ENCODE measurements at places on chromosomes 6 and 20.

DNA sequence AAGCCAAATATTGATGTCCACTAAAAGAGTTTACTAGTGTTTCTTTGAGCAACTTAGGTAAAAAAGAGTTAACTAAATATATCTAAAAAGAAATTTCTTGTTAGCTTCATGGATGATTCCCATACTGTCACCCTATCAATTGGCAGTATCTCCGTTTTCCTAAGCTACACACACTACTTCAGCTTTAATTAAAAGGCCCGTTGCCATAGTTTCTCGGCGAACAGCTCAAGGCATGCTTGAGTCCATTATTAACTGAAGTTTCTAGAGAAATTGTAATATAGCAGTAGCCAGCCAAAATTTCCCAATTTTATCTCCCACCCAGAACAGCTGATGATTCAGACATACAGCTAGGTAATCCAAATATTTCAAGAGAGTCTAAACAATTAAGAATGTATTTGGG is 20.0 kb upstream of the BEND6 start:
- ATAC-seq, result no peak

GRCh38 chr6:48183178-48183577 is 72.2 kb upstream of the PTCHD4 start:
- ATAC-seq, result no peak

DNA sequence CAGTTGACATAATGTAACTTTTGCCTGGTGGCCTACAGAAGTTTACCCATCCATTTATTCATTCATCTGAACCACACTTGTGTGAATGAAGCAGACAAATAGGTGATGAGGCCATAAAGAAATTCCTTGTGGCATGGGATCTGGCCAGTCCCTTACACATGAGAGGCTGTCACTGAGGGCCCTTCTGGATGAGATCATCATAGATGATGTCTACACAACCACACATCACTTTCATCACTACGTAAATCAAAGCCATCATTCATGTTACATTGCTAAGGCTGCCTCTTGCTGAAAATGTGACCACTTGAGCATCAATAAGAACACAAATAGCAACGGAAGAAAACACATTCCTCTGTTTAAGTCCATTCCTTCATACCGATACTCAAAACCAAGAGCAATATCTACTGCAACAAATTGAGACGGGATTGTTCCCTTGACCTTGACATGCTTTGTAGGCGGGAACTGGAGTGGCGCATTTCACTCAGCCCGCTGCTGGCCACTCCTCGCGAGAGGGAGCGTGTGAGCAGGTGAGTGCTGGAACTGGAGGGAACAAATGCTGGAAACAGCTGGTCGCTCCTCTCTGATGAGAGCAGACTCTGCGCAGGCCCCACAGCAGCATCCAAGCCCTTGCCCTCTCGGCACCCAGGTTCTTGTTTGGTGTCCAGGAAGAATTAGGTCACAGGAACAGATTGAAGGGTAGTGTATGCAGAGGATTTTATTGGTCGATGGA is 49.3 kb downstream of the FAM50B start:
- ATAC-seq, result no peak

DNA sequence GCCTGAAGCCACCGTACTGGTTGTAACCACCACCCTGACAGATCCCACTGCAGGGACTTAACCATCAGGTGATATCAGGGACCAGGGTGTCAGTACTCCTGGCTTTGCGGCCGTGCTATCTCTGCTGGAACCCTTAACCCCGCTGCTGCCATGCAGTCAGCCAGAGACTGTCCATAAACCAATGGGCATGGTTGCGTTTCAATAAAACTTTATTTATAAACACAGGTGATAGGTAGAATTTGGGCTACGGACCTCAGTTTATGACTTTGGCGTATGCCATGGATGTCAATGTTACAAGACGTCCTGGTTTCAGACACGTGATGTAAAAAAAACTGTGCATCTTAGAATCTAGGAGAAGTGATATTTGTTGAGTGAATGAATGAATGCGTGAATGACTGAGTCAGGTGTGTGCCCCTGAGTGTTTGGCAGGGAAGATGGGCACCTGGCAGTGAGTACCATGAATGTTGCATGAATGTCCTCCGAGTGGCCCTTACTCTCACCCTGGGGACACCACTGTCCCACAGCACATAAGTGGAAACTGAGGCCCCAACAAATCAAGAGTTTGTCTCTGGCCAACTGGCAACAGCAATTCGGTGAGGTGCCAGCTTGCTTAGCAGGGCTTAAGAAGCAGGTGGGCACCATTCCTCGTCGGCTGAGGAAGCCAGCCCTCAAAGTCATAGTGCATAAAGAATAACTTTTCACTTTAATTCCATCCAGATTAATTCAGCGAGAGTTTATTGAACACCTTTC is 64.0 kb upstream of the APCDD1L start:
- ATAC-seq, result no peak

DNA sequence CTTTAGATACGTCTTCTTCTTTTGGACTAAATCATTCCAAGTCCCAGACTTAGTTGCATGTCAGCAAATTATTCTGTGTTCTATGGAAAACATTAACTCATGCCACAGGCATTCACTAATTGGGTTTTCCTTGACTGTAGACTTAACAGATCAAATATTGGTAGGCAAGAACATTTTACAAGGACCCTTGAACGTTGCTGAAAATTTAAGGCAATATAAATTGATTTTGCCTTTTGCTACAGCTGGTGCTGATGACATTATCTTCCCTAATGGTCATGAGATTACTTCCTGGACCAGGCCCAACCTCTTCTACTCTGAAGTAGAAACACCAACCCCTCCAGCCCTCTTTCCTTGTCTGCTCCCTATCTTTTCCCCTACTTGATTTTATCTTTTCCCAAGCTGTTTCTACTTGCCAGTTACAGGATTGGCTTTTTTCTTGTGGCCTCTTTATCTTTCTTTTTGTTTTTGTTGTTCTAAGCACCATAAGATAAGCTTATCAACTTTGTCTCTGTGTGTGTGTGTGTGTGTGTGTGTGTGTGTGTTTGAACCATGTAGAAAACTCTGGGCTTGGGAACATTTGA is 514.0 kb upstream of the SOX4 start:
- ATAC-seq, result peak; percentile 70

DNA sequence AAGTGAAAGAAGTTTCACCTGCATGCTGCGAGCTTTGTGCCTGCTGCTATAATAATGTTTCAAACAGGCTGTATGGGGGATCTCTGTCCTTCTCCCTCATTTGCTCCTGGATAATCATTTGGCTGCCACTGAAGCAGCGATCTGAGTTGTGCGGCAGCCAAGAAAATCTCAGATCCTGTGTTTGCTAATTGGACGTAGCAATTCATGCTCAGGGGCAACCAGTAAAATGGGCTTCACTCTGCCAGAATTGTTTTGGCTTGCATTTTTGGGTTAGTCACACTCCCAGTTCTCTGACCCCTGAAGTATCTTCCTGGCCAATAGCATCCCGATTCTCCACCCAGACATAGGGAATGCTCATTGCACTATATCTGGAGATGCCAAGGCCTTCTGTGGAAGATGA is 13.7 kb upstream of the STXBP5 start:
- ATAC-seq, result no peak

DNA sequence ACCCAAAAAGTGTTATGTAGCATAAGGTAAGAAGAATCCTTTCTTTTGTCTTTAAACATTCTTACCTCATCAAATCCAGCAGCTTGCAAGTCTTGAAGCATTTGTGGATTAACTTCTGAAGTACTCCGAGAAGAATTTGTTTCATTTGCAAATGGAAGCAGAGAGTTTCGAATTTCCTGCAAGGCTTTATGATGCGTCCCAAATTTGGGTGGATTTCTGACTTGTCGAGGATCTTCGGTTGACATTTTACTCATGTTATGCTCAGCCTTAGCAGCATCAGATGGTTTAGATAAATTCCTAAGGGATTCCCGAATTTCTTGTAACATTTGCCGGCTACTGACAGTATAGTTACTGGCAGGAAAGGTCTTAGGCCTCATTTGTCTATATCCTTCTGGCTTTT is 16.2 kb downstream of the LATS1 start:
- ATAC-seq, result no peak

GRCh38 chr20:50663095-50663821 is 28.1 kb downstream of the RIPOR3 start:
- peak; percentile 60 for ATAC-seq

- ATAC-seq, result no peak
Observed at GRCh38 chr20:53016534-53017042, 44.4 kb downstream of the TSHZ2 start.

DNA sequence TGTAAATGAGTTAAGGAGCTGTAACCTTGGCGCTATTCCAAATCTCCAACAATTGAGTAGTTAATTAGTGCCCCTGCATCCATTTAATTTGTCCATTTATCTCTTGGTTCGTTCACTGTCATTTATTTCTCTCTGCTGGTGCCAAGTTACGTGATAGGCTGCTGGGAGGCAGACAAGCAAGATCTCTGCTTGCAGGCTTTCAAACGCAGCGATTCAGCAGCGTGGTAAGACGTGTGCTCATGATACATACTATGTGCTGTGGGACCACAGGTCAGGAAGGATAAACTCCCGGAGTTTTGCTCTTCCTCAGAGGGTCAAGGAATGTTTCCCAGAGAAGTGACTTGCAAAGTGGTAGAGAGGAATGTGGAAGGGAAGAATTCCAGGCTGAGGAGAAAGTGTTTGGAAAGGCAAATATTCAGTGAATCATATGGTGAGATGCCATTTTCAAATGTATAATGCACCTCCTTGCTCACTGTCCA is 46.4 kb downstream of the UTRN start:
- ATAC-seq, result peak; percentile 32

GRCh38 chr20:31666258-31667042 is 28.7 kb downstream of the COX4I2 start:
- ATAC-seq, result no peak

DNA sequence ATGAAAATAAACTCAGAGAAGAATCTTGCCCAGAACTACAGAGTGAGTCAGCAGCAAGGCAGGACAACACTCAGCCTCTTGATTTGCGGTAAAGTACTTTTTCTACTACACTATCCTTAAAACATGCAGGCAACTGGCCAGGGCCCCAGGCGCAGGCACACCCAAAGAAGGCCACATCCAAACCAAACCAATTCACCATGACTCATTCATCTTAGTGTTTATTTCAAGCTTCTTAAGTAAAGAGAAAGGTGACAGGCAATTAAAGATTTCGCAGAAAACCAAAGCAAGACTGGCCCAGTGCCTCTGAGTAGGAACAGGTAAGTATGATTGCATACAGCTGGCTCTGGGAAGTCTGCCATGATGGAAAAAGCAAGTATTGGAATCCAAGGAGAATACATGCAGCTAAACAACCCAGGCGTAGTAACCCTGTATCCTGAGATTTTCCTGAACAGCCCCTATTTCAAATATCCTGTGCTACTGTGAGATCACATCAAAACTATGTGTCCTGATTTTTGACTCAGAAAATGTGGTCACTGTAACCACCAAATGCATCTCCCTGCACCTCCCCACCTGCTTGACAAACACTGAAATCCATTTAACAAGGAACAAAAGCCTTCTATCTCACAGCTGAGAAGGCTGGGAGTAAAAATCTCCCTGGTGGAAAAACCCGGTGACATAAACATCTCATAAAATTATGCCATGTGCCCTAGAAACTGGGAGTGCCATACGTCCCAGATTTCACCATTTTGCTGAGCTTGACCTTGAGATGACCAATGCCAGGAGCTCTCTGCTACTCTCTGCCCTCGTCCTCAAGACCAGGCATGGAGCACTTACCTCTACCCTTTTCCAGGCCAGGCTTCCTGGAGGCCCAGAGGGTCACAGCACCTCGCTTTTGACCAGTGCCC is 12.4 kb downstream of the WFDC3 start:
- ATAC-seq, result peak; percentile 90

- peak; percentile 92 for ATAC-seq
Observed at GRCh38 chr20:44204156-44204831, 6.3 kb downstream of the OSER1 start.

DNA sequence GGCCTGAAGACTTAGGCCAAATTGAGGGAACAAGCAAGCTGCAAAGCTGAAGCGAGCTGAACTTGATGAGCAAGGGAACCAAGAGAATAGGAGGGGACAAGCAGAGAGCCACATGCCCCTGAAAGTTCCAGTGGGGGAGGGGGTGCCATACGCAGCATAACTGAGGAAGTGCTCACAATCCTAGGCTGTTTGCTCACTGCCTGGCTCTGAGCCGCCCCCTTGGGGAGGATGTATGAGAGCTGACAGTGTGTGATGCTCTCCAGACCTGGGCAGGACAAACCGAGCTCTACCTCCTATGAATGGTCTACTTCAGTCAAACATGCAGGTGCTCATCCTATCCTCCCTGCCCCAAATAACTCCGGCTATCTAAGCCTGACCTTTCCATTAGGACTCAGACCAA is 52.1 kb downstream of the FAXC start:
- ATAC-seq, result no peak

GRCh38 chr6:104843229-104843628 is 16.5 kb downstream of the HACE1 start:
- no peak for ATAC-seq

- ATAC-seq, result no peak
Observed at GRCh38 chr6:41652866-41653652, 14.8 kb downstream of the MDFI start.

- no peak for ATAC-seq
Observed at GRCh38 chr6:139448051-139448649, 73.7 kb upstream of the CITED2 start.

GRCh38 chr20:35320396-35321126 is 28.3 kb upstream of the FAM83C start:
- peak; percentile 50 for ATAC-seq

- ATAC-seq, result no peak
Observed at GRCh38 chr6:144737998-144738397, 452.9 kb downstream of the UTRN start.

DNA sequence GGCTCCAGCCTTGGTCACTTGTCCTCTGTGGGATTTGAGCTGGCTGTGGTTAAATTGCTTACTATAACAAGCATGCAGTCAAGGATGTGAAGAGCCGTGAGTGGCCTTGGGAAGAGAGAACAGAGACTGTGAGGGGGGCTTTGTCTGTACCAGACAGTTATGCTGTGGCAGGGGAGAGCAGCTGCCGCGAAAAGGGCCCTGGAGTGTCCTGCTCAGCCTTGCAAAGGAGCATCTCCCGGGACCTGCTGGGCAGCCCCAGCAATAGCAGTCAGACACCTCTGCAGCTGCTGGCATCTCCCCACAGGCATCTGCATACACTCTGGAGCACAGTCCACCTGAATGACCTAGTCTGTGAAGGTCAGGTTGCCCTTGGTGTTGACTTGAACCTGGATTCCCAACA is 6.3 kb downstream of the EBF4 start:
- ATAC-seq, result no peak

DNA sequence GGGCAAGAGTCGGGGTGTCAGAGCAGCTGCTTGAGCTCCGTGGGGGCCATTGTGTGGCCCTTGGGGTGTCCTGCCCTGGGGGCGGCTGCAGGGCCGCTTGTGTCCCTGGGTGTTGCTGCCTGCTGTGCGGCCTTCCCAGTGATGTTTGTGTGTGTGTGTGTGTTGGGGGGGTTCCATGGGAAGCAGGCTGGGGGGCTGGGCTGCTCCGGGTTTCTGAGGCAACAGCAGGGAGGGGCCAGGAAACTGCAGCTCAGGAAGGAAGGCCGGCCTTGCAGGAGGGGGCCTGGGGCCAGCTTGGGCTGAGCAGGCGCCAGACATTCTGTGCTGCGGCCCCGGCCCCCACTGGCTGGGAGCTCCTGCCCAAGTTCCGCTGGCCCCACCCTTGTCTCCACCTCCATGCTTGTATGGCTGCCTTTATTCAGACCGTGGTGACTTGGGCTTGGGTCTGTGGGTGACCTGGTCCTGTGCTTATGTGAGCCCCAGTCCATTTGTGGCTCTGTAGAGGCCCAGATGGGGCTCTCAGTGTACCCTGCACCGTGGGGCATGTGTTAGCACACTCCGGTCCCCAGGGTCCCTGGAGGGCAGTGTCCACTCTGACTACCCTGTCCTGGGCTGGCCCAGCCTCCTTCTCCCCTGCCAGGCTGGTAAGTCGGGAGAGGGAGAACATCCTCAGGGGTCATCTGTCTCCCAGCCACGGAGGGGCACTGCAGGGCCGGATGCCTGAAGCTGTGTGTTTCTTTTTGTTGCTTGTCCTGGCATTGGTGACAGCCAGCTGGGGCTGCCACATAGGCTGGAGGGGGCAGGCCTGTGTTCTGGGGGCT is 4.6 kb upstream of the SOX18 start:
- ATAC-seq, result peak; percentile 39

Data from SK-N-SH treated with all-trans-retinoic acid at 6 μM for 48 hours (cell line).